ENCODE measurements at places on chromosomes 11 and 22.
A peak's percentile ranks its signal among the peaks of the same experiment; 100 is the strongest.

DNA sequence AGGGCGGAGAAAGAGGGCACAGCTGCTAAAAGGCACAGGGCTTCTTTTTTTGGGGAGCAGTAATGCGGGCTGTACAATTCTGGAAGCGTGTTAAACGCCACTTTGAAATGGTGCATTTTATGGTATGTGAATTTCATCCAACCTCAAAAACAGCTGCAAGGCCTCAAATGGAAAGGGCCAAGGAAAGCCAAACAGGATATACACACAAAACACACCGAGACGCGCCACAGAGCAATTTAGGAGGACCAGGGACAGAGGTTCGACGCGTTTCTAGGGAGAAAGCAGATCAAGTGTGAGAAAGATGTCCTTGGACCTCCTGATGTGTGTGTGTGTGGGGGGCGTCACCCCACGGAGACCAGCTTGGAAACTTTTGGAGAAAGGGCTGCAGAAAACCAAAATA is 31.1 kb downstream of the TSPAN4 start:
- H3K4me3 ChIP-seq = no peak overlapping the region
- no peak overlapping the region for H3K27ac ChIP-seq
- H3K4me1 ChIP-seq = no peaks in the 10 kb centered on the region
- no peaks in the 10 kb centered on the region for H3K27me3 ChIP-seq

DNA sequence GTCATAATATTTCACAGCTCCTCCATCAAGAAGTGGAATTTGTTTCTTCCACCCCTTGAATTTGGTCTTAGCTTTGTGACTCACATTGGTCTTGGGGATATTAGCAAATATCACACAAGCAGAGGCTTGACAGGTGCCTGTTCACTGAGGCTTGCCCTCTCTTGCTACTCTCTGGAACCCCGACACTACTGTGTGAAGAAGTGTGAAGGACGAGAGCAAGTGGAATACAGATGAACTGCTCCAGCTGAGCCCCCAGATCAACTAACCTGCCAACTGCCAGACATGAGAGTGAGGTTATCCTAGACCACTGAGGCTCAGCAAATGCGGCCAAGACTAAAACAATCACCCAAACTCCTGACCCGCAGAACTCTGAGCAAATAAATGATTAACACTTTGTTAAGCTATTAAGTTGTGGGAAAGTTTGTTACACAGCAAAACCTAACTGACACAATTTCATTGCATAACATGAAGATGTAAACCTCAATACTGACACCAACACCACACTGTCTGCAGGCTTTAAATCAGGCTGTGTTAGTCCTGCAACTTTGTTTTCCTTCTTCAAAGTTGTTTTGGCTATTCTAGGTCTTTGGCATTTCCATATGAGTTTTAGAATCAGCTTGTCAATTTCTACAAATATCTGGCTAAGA is 142.5 kb downstream of the APOL5 start:
- H3K4me3 ChIP-seq = no peak overlapping the region
- no peak for ATAC-seq
- H3K27me3 ChIP-seq = peaks cover 21% of the 10 kb centered on the region
- no peaks in the 10 kb centered on the region for H3K4me1 ChIP-seq
- H3K27ac ChIP-seq = no peak overlapping the region

- H3K4me1 ChIP-seq = no peaks in the 10 kb centered on the region
- peaks cover 6% of the 10 kb centered on the region for H3K27me3 ChIP-seq
- no peak overlapping the region for H3K4me3 ChIP-seq
Measured at GRCh38 chr11:31262761-31263160, 106.8 kb downstream of the DCDC1 start.

DNA sequence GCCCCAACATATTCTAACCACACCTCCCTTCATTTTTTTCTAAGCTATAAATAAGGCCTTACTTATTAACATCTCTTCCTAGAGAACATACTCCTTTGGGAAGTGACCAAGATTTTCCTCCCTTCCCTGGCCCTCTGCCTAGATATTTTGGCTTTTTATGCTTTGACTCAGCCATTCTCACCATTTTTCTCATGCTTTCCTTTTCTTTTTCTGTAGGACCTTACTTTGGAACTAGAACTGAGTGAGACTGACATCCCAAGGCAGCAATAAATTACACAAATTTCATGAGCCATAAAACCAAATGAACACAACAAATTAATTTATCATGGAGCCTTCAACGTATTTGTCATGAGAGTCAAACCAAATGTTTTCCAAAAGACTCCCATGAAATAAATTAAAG is 142.7 kb upstream of the CTSC start:
- H3K4me3 ChIP-seq = no peak overlapping the region
- H3K27ac ChIP-seq = no peak overlapping the region
- no peak for ATAC-seq
- peaks cover 6% of the 10 kb centered on the region for H3K4me1 ChIP-seq
- H3K27me3 ChIP-seq = peaks cover 26% of the 10 kb centered on the region

DNA sequence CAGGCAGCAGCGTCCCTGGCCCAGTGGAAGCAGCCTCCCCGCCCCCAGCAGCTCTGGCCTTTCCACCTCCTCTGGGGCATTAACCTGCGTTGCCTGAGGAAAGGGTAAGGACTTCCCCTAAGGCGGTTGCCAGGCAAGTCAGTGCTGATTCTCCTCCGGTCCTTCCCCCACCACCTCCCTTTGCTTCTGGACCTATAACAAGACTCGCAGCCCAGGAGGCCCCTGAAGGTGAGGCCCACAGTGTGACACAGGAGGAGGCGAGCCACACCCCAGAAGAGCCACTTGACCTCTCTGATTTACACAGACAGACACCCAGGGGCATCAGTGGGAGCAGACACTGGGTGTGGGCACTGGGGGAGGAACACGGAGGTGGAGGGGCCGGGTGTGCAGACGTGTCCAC is 35.4 kb downstream of the ASCL2 start:
- no peaks in the 10 kb centered on the region for H3K4me1 ChIP-seq
- ATAC-seq = no peak
- H3K4me3 ChIP-seq = no peak overlapping the region
- no peak overlapping the region for H3K27ac ChIP-seq

DNA sequence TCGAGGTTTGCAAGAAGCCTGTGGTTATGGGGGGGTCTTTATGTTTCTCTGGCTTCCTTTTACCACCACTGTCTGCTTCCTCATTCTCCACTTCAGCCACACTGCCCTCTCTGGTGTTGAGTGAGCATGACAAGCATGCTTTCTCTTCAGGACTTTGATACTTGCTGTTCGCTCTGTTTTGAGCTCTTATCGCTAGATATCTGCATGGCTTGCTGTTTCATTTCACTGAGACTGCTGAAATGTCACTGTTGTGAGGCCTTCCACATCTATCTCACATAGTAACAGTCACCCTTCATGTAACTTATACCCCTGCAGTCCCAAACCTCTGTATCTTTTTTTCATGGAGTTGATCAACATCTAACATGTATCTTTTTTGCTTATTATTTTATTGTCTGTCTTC is 59.8 kb downstream of the TMEM135 start:
- no peaks in the 10 kb centered on the region for H3K27me3 ChIP-seq
- no peak overlapping the region for H3K27ac ChIP-seq
- ATAC-seq = peak; percentile 60
- peaks cover 9% of the 10 kb centered on the region for H3K4me1 ChIP-seq

GRCh38 chr11:63916837-63917691 is at the start of gene RCOR2:
RCOR2 (minus strand) TSS chr11:63917164; CDS start chr11:63916456, 708 bp downstream.
- H3K4me1 ChIP-seq = peaks cover 25% of the 10 kb centered on the region
- H3K27me3 ChIP-seq = peaks cover 19% of the 10 kb centered on the region
- peak; percentile 63 for ATAC-seq
- peak within 1 kb of the TSS; percentile 27 for H3K27ac ChIP-seq
- no peaks in the 10 kb centered on the region for H3K36me3 ChIP-seq
- H3K4me3 ChIP-seq = peak within 1 kb of the TSS; percentile 86

- no peak overlapping the region for H3K4me3 ChIP-seq
- H3K36me3 ChIP-seq = peaks cover 60% of the 10 kb centered on the region
- no peaks in the 10 kb centered on the region for H3K27me3 ChIP-seq
Measured at GRCh38 chr11:72303179-72303578, 59.2 kb upstream of the PHOX2A start.

GRCh38 chr11:100870138-100870537 is 183.1 kb downstream of the ARHGAP42 start:
- peaks cover 14% of the 10 kb centered on the region for H3K36me3 ChIP-seq
- no peak overlapping the region for H3K27ac ChIP-seq
- ATAC-seq = no peak
- H3K4me1 ChIP-seq = peaks cover 10% of the 10 kb centered on the region

GRCh38 chr11:130168105-130168504 is 8.5 kb downstream of the ST14 start:
- ATAC-seq = no peak
- H3K27ac ChIP-seq = peak overlapping the region; percentile 87
- no peaks in the 10 kb centered on the region for H3K27me3 ChIP-seq
- peaks cover 8% of the 10 kb centered on the region for H3K36me3 ChIP-seq

GRCh38 chr11:32353884-32354283 is 81.5 kb downstream of the WT1 start:
- H3K4me3 ChIP-seq = no peak overlapping the region
- H3K36me3 ChIP-seq = no peaks in the 10 kb centered on the region
- H3K4me1 ChIP-seq = no peaks in the 10 kb centered on the region
- ATAC-seq = peak; percentile 32

- no peaks in the 10 kb centered on the region for H3K27me3 ChIP-seq
- peaks cover 76% of the 10 kb centered on the region for H3K4me1 ChIP-seq
- no peak for ATAC-seq
Measured at GRCh38 chr22:45225732-45226502, 14.8 kb downstream of the KIAA0930 start.

DNA sequence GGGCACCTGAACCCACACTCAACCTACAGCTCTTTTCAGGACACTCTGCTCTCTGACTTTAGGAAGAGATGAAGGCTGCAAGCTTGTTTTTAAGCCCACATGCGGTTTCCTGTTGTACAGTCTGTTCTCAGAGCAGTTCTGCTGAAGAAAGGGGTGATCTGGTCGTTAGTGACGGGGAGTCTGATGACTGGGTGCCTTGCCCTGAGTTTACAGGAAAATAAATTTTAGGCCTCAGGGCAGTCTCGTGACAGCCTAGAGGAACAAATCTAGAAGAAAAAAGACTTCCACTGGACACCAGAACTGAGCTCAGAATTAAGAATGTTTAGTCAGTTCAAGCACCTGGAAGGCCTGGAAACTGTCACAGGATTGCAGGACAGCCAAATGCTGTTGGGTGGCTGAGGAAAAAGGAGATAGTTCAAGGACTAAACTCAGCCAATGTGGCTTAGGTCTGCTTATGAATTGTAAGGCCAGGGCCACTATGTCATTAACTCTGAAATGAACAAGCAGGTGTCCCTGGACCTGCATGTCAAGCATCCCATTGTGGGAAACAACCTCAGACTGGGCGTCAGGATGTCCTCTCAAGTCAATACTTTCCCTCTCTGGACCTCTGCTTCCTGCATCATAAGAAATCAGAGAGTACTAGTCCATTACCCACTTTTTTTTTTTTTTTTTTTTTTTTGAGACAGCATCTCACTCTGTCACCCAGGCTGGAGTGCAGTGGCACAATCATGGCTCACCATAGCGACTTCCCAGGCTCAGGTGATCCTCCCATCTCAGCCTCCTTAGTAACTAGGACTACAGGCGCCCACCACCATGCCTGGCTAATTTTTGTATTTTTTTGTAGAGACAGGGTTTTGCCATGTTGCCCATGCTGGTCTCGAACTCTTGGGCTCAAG is 5.7 kb downstream of the PIK3IP1 start:
- H3K27ac ChIP-seq = peak overlapping the region; percentile 100
- H3K27me3 ChIP-seq = no peaks in the 10 kb centered on the region
- H3K4me1 ChIP-seq = peaks cover 57% of the 10 kb centered on the region
- H3K4me3 ChIP-seq = no peak overlapping the region

DNA sequence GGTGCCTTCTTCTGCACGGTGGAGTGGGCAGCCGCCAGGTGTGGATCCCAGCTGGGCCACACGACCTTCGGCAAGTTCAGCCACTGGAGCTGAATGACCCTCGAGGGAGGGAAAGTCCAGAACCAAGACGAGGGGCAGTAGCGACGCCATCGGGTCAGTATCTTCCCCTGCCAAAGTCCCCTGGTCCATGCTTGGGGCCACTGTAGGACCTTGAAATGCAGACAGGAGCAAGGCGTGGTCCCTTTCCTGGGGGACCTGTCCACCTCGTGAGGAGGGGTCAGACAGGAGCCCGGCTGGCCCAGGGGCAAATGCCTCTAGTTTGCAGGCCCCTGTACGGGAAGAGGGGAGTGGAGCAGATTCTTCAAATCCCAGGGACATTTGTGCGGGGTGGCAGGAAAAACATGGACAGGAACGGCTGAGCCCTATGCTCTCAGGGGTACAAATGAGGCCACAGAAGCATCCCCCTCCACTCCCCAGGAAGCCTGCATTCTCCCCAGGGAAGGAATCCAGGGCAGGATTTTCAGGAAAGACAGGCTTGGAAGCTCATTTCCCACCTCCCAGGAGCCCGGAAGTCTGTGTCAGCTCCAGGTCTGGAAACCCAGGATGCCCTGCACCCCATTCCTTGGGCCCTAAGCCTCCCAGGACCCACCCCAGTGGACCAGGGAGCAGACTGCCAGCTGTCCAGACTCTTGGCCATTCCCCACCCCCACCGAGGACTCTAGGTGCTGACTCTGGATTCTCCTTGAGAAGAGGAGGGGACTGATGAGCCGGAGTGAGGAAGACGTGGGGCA is 6.6 kb downstream of the SHANK2 start:
- H3K36me3 ChIP-seq = no peaks in the 10 kb centered on the region
- no peak overlapping the region for H3K4me3 ChIP-seq
- H3K4me1 ChIP-seq = peaks cover 17% of the 10 kb centered on the region

DNA sequence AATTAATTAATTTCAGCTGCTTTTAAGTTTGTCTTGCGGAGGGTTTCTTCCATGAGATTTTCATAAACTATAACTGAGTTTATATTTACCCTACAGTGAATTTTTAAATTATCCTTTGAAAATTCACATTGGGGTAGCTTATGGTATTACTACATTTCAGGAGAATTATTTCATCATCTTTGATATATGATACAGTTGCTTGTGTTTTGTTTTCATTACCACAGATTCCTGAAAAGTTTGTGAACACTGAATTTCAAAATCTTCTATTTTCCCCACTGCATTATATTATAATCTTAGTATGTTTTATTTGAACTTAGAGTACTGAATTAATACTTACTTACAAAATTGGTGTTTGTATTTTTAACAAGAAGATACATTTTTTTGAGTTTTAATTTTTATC is 24.4 kb downstream of the METTL15 start:
- H3K27me3 ChIP-seq = no peaks in the 10 kb centered on the region
- no peak for ATAC-seq
- H3K36me3 ChIP-seq = peaks cover 52% of the 10 kb centered on the region

DNA sequence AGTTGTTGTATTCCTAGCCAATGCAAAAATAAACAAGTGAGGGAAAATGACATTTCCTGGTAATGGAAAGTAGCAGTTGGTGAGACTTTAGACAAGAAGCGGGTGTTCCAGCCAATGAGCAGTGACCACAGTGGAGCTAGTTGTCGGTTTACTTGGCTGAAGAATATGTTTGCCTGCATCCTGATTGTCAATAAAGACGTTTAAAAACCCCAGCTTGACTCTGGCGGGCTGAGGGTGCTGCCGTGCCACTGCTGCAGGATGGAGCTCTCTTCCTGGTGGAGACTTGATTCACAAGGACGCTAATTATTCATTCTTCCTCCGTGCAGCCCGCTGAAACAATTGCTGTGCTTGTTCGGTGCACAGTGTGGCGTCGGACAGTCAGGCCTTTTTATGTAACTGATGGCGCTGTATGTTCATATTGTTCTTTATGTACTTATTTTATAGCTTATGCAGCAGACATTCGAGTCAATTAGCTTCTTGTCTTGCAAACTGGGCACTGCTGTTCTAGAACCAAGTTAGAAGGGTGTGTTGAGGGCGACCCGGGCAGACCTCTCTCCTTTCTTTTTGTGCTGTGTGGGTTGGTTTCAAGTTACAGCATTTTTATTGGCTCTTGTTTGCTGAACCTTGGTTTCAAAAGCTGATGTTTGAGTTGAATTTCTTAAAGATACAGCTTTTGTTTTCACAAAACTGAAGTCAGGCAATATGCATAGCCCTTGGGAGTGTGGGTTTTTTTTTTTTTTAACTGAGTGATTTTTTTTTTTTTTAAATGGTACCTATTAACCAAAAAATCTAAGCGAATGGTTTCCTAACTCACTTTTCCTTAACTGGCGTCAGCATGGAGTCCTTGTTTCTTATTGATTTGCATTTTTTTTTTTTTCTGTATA is 153.9 kb downstream of the TEAD1 start:
- H3K4me1 ChIP-seq = peaks cover 12% of the 10 kb centered on the region
- H3K4me3 ChIP-seq = no peak overlapping the region
- peaks cover 37% of the 10 kb centered on the region for H3K27me3 ChIP-seq
